ENCODE measurements at places on chromosomes 6 and 20. TPM values are rescaled to one million over a fixed set of nuclear protein-coding genes. Genes with fewer than 3 reads are reported as not detected.
A peak's percentile ranks its signal among the peaks of the same experiment; 100 is the strongest.

Gene SPTLC3
- total RNA-seq, result 1.1 TPM

GRCh38 chr6:157642736-157643135 lies 180.3 kb upstream of the SNX9 start:
- H3K4me1 ChIP-seq, result peaks cover 24% of the 10 kb centered on the region
- no peak overlapping the region for H3K4me3 ChIP-seq
- DNase-seq, result no peak
- H3K36me3 ChIP-seq, result peaks cover 4% of the 10 kb centered on the region
- H3K27me3 ChIP-seq, result no peaks in the 10 kb centered on the region
- no peak overlapping the region for H3K27ac ChIP-seq

Gene IL17F
- total RNA-seq, result 9.1 TPM

- H3K36me3 ChIP-seq, result no peaks in the 10 kb centered on the region
- H3K27ac ChIP-seq, result no peak overlapping the region
- DNase-seq, result peak; percentile 16
- H3K4me1 ChIP-seq, result peaks cover 5% of the 10 kb centered on the region
- no peak overlapping the region for H3K4me3 ChIP-seq
Measured at GRCh38 chr6:3455147-3455568, 1.7 kb downstream of the SLC22A23 start.

DNA sequence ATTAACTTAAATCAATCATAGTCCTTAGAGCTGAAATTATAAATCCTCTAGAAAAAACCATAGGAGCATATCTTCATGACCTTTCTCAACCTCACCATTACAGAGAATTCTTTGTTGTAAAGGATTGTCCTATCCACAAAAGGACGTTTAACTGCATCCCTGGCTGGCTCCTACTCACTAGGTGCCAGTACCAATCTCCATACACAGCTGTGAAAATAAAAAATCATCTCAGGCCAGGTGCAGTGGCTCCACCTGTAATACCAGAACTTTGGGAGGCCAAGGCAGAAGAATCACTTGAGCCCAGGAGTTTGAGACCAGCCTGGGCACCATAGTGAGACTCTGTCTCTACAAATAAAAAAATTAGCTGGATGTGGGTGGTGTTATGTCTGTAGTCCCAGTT lies 89.9 kb downstream of the PDSS2 start:
- H3K27me3 ChIP-seq, result no peaks in the 10 kb centered on the region
- no peak for DNase-seq
- no peak overlapping the region for H3K27ac ChIP-seq

DNA sequence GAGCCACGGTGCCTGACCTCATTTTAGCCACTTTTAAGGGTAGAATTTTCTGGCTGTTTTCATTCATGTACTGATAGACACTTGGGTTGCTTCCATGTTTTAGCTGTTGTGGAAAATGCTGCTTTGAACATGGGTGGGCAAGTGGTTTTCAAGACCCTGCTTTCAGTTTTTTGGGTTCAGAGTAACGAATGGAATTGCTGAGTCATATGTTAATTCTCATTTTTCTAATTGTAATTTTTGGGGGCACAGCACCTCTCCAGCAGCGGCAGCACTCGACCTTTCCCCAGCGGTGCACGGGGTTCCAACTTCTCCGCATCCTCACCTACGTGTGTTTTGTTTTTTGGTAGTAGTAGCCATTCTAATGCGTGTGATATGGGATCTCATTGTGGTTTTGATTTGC lies 5.4 kb downstream of the NQO2 start:
- peaks cover 68% of the 10 kb centered on the region for H3K36me3 ChIP-seq
- no peak overlapping the region for H3K27ac ChIP-seq
- peaks cover 32% of the 10 kb centered on the region for H3K4me1 ChIP-seq
- no peaks in the 10 kb centered on the region for H3K27me3 ChIP-seq
- DNase-seq, result no peak

- no peak for DNase-seq
- no peak overlapping the region for H3K4me3 ChIP-seq
- H3K27ac ChIP-seq, result no peak overlapping the region
- H3K27me3 ChIP-seq, result peaks cover 21% of the 10 kb centered on the region
Measured at GRCh38 chr20:46139908-46140482, 21.9 kb downstream of the CD40 start.

GRCh38 chr6:79423216-79423615 lies 114.0 kb downstream of the LCA5 start:
- H3K27ac ChIP-seq, result no peak overlapping the region
- H3K4me3 ChIP-seq, result no peak overlapping the region
- H3K36me3 ChIP-seq, result no peaks in the 10 kb centered on the region
- H3K4me1 ChIP-seq, result no peaks in the 10 kb centered on the region
- DNase-seq, result no peak
- peaks cover 6% of the 10 kb centered on the region for H3K27me3 ChIP-seq

Gene POLH
- 80.3 TPM for total RNA-seq

DNA sequence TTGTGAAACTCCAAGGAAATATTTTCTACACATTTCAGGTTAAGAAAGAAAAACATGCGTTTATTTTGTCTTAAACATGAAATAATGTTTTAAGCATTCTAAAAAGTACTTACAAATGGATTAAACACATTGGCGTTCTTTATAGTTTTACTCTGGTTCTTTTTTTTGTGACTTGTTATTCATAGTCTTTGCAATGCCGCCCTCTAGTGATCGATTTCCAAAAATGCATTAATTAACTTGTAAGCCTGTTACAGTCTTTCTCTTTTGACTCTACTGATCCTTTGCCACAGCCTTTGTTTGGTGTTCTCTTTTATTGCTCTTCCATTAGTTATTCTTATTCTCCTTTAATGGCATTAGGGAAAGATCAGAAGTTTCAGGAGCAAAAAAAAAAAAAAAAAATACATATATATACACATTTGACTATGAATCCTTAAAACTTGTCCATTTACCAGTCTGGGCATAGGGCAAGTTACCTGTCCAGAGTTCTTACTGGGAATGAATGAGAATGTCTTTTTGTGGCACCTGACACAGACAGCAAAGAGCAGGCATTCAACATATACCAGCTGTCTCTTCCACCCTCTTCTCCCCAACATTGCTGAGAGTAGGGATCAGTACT lies 59.9 kb downstream of the MACROD2 start:
- no peaks in the 10 kb centered on the region for H3K36me3 ChIP-seq
- no peaks in the 10 kb centered on the region for H3K4me1 ChIP-seq
- H3K4me3 ChIP-seq, result no peak overlapping the region
- H3K27ac ChIP-seq, result no peak overlapping the region
- peaks cover 4% of the 10 kb centered on the region for H3K27me3 ChIP-seq
